ENCODE measurements at places on chromosomes 3 and 15.
A peak's percentile ranks its signal among the peaks of the same experiment; 100 is the strongest.

- DNase-seq: no peak
Measured at GRCh38 chr15:72778796-72779195, 4.8 kb downstream of the ADPGK start.

- DNase-seq: no peak
Measured at GRCh38 chr3:9691636-9692035, 12.0 kb upstream of the CPNE9 start.

GRCh38 chr3:195203606-195204005 lies 67.4 kb downstream of the XXYLT1 start:
- DNase-seq: no peak

GRCh38 chr3:59300733-59301132 lies 250.9 kb upstream of the CFAP20DC start:
- no peak for DNase-seq

- no peak for DNase-seq
Measured at GRCh38 chr15:29687204-29687815, 135.0 kb downstream of the TJP1 start.

DNA sequence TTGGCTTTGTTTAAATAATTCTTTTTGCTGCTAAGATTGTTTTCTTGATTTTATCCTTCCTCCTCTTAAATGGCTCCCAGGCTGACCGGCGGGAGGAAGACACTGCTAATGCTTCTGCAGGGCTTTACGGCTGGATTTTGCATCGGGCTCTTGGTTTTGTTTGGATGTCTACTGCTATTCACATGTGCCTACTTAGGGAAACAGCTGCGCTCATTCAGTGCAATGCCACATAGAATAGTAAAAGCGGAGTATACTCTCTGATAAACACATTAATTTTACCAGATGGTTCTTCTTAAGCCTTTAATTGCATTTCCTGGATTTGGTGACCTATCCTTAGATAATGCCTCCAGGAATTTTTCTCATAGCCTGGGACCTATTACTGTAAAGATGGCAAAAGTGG lies 146.6 kb downstream of the THSD4 start:
- no peak for DNase-seq

- no peak for DNase-seq
Measured at GRCh38 chr3:120596853-120597223, 702 bp downstream of the NDUFB4 start.

GRCh38 chr3:188209740-188210139 lies 55.8 kb downstream of the LPP start:
- DNase-seq: no peak

DNA sequence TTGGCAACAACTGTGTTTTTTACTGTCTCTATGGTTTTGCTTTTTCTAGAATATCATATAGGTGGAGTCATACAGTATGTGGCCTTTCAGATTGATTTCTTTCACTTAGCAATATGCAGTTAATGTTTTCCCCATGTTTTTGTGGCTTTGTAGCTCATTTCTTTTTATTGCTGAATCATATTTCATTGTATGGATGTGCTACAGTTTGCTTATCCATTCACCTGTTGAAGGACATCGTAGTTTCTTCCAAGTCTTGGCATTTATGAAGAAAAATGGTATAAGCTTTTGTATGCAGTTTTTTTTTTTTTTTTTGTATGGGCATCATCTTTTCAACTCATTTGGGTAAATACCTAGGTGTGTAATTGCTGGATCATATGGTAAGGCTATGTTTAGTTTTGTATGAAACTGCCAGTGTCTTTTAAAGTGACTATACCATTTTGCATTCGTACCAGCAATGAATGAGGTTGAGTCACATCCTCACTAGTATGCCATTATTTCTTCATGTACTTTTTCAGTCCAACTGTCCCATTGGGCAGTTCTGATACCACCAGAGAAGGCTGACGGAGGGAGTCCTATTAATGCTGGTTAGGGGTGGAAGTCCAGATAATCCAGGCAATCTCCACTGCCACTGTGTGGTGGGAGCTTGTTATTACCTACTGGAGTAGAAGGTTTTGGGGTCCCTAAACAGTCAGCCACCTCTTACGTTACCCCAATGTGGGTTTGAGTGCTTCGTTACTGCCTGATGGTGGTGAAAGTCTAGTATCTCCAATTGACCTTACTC lies 210.5 kb downstream of the DOCK3 start:
- no peak for DNase-seq

DNA sequence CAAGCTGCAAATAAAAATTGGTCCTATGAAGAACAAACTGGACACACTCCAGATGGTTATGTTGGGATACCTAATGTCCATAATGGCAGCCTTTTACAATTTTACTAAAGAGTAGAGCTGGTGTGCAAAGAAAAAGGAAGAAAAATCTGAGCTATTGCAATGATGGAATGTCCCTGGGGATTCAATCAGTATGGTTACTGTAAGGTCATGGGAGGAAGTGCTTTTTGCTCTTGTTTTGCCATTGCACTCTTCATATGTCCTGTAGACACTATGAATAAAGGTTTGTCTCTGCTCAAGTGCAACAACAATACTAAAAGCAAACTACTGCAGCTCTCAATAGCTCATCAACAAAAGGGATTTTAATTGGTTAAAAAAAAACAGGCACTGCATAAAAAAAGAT lies 5.4 kb downstream of the PFN2 start:
- no peak for DNase-seq

GRCh38 chr15:48992096-48992495 lies 28.4 kb upstream of the SHC4 start:
- no peak for DNase-seq

- no peak for DNase-seq
Measured at GRCh38 chr3:168647582-168647981, 551.9 kb upstream of the GOLIM4 start.

GRCh38 chr3:150296123-150296735 lies 111.9 kb upstream of the TSC22D2 start:
- DNase-seq: no peak

- no peak for DNase-seq
Measured at GRCh38 chr3:42749753-42750231, 23.3 kb downstream of the CCDC13 start.

DNA sequence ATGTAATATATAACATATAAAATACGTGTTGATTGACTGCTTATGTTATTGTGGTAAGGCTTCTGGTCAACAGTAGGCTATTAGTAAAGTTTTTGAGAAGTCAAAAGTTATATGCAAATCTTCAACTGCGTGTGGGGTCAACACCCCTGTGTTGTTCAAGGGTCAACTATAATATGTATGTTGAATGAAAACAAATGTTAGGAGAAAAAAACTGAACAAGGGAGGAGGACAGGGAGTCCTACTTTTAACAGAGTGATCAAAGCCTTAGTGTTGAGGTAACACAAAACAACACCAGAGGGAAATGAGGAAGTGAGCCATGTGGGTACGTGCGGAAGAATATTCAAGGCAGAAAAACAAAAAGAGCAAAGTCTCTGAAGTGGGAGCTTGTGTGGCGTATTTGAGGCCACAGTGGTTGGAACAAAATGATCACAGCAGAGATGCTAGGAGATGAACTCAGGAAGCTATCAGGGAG lies 62.5 kb downstream of the SFMBT1 start:
- DNase-seq: peak; percentile 42

All from T-helper 22 cell (primary cell).